ENCODE measurements at places on chromosomes 4 and X.

DNA sequence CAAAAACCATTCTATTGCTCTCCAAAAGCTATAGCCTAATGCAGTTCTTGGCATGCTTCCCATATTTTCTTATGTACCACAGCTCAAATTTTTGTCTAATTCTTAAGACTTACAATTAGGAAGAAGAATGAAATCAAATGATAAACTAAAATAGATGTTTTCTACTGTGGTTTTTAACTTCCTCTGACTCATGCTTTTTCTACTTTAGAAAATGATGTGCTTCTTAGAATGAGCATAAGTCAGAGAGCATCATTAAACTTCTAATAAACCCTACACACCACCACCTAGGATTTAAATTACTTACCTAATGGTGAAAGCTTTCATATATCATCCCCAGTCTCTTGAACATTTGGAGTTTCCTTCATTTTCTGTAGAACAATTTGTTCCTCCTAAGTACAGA lies 217.0 kb upstream of the NDST3 start:
- DNase-seq, result no peak

DNA sequence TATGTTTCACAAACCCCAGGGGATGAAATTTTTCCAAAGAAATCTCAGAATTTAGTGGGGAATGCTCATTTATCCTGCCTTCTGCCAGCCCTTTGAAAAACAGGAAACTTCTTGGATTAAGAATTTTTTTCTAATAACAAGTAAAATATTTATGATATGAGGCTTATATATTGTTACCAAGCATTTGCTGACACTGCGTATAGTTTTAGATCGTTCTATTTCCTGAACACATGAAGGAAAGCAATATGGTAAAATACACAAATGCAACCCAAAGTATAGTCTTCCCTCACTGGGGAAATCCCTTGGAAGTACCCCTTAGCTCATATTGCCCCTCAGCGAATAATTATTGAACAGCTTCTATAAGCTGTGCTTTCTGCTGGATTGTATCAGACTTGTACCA lies 54.4 kb upstream of the MND1 start:
- no peak for DNase-seq

GRCh38 chr4:147639388-147639787 lies 22.2 kb downstream of the TMEM184C start:
- DNase-seq, result no peak

DNA sequence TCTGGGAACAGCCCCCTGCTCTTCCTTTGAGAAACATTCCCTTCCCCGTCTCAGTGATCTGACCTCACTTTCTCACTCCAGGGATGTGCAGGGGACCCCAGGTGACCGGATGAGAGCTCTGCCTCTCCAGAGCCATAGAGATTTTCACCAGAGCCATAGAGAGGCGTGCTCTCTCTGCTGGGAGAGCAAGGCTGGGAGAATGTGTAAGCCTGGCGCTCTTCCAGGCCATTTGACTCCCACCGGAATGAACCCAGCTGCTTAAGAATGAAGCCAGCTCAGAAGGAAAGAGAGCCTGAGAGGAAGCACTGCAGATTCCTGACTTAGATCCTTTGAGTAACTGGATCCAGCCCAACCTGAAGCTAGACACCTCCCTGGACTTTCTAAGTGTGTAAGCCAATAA lies 106.4 kb downstream of the DHX15 start:
- DNase-seq, result no peak

DNA sequence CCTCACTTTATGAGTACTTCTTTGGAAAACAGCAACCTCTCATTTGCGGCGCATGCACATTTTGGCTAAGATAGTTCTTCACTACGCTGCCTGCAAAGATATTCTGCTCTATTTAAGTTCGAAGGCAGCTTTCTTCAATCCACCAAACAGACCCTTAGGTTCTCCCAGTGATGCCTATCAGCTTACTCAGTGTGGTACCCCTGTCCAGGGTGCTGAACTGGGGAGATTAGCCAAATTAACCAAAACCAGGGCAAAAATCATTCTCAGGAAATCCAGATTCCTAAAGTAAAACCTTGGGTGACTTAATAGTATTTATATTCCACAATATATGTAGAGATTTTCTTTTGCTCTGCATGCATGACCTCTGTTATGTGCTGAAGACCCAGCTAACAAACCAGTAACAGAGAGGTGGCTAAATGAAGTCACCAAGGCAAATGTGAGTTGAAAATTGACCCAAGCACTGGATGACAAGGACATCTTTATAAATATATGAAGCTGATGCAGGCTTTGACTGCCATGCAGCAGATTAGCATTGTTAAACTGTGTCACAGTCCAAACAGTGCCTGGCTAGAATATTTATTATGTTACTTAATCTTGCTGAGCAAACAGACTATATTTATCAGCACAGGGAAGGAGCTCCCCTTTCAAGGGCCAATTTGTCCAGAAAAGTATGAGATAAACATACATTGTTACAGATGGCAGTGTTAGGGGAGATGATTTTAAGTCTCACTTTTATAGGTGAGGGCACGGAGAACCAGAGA lies 418.2 kb downstream of the STIM2 start:
- DNase-seq, result no peak

GRCh38 chr4:36332782-36333131 lies 51.3 kb downstream of the DTHD1 start:
- no peak for DNase-seq

DNA sequence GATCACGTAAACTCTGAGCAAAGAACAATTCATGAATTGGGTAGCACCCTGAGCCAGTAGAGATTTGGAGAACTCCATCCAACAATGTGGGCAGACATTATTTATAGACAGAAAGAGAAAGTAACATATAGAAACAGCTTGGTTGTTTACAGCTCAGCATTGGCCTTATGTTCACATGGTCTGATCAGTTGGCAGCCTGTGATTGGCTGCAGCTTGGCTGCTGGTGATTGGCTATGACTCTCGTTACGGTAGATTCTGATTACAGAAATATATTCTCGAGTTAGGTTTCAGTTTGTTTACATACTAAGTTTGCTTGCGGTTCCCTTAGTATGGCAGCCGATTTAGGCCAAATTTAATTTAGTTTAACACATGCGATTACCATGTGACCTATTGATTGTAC lies 663.4 kb downstream of the RAPGEF2 start:
- DNase-seq, result no peak

DNA sequence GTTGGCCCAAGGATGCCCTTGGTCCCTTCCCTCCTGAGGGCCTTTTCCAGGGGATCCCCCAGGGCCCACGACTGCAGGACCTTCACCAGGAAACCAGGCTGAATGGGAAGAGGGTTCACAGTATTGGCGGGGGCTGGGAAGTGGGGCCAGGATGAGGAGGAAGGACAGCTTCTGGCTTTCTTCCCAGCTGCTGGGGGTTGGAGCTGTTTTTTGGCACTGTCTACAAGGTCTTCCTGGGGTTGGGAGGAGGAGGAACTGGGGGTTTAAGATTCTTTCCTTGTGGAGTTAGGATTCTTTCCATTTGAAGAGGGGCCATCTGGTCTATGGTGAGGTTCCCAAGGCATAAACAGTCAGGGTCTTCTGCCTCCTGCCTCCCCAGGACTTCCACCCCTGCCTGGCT lies 64.8 kb downstream of the KIF4A start:
- DNase-seq, result no peak

DNA sequence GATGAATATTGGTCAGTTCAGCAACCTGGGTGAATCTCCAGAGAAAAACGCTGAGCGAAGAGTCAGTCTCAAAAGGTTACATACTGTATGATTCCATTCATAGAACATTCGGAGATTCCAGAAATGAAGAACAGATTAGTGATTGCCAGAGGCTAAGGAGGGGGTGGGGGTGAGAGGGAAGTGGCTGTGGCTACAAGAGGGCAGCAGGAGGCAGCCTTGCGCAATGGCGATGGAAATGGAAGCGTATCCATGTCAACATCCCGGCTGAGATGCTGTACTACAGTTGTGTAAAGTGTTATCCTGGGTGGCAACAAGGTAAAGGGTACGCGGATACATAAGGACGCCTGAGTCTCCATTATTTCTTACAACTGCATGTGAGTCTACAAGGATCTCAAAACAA lies 18.0 kb downstream of the LYAR start:
- no peak for DNase-seq

- DNase-seq, result no peak
These were observed 331.9 kb upstream of the SFRP2 start for GRCh38 chr4:154120690-154121345.
